ENCODE measurements at places on chromosomes 4 and X.
A peak's percentile ranks its signal among the peaks of the same experiment; 100 is the strongest.

DNA sequence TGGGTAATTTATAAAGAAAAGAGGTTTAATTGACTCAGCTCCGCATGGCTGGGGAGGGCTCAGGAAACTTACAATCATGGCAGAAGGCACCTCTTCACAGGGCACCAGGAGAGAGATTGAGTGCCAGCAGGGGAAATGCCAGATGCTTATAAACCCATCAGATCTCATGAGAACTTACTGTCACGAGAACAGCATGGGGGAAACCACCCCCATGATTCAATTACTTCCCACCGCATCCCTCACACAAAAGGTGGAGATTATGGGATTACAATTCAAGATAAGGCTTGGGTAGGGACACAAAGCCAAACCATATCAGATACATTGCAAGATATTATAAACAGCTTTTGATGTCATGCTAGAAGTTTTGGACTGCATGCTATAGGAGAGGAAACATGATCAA is 204.3 kb downstream of the VEGFC start:
- no peak for DNase-seq

DNA sequence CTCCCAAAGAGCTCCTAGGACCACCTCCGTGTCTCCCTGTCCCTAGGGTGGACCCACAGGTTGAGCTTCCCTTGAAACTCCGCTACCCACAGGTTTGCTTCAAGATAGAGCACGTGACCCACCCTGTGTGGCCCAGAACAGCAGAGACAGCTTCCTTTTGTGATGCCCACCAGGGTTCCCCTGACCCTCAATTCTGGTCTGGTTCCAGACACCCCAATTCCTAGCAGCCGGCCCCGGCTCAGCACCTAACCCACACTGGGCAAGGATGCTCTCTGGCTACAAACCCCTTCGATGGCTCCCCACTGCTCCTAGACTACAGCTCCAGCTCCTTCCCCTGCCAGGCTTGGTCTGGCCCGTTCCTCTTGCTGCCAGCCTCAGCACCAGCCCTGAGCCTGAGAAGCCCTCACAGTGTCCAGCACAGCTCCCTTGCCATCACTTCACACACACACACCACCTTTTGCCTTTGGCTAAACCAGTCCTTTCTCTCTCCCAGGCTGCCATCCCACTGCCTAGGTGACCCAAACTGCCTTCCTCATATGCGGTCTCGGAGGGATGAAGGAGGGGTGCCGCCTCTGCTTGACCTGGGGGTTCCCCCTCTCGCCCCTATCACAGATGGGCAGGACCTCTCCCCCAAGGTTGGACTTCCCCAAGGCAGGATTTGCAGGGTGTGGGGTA is 6.2 kb downstream of the PNCK start:
- DNase-seq, result no peak

- DNase-seq, result no peak
Measured at GRCh38 chr4:66930206-66930605, 615.1 kb downstream of the CENPC start.

GRCh38 chr4:186984105-186984644 is 260.5 kb upstream of the FAT1 start:
- no peak for DNase-seq

DNA sequence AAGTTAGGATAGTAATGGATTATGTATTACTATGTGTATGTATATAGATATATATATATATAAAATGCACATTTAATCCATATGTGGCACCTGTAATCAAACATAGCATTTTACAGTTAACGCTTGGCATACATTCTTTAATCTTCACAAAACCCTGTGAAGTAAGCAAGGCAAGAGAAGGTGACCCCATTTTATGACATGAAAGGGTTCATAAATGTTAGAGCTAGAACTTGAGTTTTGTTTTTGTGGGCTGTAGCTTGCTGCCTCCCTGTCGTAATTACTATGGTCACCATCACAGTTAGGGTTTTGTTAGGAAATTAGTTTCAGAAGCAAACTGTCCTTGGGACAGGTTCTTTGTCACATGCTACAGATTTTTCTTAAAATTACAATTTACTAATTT is 13.8 kb upstream of the CYP2U1 start:
- no peak for DNase-seq

GRCh38 chr4:155187989-155188388 is 20.4 kb upstream of the NPY2R start:
- no peak for DNase-seq

- DNase-seq, result no peak
Measured at GRCh38 chr4:168291242-168291641, 27.3 kb downstream of the DDX60 start.

DNA sequence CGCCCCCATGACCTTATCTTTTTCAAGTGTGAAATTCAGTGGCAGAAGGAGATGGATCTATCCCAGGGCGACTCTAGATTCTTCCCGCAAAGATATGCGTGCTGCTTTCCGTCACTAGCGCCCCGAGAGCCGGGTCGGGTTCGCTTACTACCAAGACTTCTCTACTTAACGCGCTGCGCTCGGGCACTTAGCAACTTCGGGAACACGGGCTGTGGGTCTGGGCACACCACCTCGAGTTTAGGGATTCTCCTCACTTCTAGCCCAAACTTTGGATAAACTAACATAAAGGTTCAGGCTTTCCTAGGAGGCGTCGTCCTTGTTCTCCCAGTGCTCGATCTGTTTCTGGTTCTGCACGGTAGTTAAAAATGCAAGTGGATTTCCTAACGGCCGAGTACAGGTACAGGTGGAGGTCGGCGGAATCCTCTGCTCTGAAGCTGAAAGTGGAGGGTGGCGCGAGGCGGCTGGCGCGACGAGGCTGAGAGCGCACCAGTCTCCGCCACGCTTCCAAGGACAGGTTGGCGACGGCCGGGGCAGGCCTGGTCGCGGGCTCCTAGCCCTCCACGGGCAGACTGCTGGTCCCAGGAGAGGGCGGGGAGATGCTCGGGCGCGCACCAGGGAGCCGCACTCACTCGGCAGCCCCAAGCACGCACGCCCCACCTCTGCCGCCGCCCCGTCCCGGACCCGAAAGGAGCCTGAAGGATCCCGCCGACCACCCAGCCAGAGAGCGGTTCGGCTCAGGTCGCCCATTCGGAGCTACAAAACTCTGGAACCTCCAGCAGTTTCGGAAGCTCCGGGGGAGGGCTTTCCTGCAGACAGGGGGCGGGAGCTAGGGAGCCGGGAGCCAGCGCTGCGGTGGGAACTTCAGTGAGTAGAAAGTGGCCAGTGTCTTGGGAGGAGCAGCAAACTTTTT is 100.8 kb upstream of the TENM3 start:
- peak; percentile 26 for DNase-seq

GRCh38 chrX:18748499-18748898 is 41.1 kb downstream of the PPEF1 start:
- DNase-seq, result no peak

Measured in uterus (tissue), 4 donors.